CD4-positive, alpha-beta T cell (primary cell): ENCODE measurements at places on chromosomes 3 and 15.

DNA sequence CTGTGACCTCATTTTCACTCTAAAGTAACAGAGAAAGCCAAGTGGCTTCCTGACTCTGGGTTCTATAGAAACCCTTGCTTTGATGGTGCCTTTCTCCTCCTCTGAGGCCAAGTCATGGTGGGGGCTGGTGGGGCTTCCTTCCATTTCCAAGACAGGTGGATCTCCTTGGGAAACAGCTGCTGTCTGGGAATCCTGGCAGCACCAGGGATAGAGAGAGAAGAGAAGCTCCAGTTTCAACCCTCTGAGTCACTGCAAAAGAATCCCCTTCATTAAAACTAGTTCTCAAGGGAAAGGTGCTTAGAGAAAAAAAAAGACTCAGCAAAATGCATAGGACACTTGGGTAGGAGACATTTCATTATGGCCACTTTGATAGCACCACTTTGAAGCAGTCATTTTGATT lies 614.4 kb downstream of the FHIT start:
- DNase-seq: no peak

- DNase-seq: peak; percentile 56
Measured at GRCh38 chr3:172332256-172333041, 115.8 kb downstream of the GHSR start.

DNA sequence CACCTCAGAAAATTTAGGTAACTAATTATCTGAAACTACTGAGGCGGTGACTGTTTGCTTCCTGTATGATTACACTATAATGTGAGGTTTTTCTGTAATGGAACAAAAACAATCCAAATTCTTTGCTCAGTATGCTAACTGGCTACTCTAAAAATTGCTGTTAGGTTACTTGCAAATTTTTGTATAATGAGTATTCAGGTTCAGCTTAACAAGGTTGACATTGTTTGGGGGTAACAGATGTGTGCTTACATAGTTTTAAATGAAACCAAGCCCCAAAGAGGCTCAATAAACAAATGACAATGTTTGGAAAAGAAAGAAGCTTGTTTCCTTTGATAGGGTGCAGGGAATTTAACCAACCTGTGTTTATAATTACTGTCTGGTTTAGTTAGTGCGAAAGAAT lies 414.5 kb upstream of the MDFIC2 start:
- DNase-seq: no peak

GRCh38 chr3:66021731-66022131 lies 17.0 kb downstream of the MAGI1 start:
- DNase-seq: no peak

DNA sequence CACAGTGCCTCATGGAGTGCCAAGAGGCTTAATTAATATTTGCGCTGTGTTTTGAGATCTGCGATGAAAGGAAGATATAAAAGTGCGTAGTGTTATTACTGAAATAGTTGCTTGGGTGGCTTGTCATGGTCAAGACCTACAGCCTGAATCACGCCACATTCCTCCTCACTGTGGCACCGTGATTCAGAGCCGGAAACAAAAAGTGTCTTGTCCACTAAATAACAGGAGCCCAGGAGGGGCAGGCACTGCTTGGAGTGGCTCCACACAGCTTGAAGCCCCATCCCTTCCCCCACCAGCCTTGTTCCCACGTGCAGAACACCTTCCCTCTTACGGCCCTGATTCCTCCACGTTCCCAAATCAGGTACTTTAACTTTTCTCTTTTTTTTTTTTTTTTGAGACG lies 1.2 kb upstream of the LRRC15 start:
- DNase-seq: no peak

DNA sequence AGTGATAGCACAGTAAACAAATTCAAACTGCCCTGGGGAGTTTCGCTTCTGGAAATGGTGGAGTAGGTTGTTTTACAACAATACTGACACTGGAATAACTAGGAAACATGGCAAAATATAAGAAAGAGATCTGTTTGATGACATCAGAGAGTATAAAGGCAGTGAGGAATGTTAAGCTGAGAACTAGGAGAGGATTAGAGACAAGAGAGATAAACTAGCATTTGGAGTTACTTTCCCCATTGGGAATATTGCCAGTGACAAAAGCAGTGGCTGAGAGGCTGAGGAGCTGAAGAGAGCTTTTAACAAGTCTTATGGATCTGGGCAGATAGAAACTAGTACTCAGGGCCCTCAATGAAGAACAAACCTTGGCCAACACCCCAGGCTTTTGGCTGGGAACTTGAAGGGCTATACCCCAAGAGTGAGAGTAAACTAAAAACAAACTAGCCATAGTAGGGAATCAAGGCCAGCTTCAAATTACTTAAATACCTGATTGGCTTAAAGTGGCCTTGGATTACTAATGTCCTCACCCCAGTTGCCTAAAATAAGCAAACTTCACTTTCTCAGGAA lies 280.4 kb downstream of the KLF13 start:
- no peak for DNase-seq

- no peak for DNase-seq
Measured at GRCh38 chr15:77552066-77552465, 80.6 kb downstream of the LINGO1 start.

- DNase-seq: no peak
Measured at GRCh38 chr3:58004973-58005372, 3.2 kb upstream of the FLNB start.

GRCh38 chr3:10929978-10930665 lies 62.4 kb upstream of the SLC6A1 start:
- no peak for DNase-seq

DNA sequence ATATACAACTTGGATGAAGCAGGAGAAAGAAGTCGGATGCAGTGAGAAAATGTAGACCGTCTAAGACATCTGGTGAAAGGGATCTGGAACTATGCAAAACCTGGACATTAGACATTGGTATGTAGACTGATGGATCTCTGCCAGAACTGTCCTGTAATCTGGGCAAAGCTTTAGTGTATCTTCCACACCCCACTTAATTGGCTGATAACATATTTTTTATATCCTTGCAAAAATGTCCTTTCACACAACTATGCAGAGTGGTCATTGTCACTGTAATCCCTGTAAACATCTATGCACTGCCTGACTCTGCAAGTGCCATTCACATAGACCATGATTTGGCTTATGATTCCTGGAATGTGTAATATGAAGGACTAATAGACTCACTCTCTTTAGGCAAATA lies 163.1 kb downstream of the TUSC7 start:
- DNase-seq: no peak

DNA sequence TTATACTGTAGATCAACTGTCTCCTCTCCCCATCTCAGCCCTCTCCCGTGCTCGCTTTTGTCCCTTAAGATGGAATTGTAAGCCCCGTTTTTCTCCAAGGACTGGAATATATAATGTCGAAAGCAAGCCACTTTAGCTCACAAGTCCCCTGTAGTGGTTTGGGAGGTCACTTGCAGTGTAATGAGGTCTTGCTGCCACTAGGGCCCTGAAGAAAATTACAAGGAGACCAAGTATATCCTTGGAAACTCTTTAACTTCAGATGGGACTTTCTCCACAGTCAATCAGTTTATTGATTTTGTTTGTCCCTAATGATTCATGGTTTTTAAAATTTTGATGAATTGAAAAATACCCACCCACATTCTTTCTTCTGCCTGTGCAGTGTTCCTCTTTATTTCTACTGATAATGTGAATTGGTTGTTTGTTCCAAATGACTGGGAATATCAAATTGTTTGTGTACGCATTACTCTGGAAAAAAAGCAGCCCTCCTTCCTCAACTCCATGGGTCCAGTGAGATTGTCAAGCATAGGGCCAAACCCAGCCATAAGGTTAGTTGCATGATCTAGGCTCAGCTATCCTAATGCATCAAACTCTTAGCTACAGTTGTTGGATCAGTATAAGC lies 294.8 kb downstream of the MCTP2 start:
- DNase-seq: no peak

- no peak for DNase-seq
Measured at GRCh38 chr3:102124704-102125103, 275.4 kb downstream of the NFKBIZ start.

GRCh38 chr3:138078901-138079344 lies 36.5 kb downstream of the DZIP1L start:
- DNase-seq: no peak

DNA sequence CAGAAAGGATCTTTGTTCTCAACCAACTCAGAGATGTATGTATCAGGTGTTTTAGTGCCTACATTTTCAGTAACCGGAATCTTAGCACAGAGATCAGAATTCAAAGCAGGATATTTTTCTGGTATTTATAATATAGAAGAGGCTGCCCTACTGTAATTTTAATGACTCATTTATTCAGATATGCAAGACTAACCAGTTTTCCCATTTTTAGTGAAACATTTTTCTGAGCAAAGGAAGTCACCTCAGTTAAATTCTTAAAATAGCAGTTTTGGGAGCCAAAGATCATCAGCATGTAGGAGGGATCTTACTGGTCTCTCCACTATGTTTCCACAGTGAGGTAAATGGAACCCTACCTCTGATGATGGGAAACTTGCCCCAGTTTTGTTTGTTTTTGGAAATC lies 42.0 kb downstream of the SRP14 start:
- DNase-seq: no peak

GRCh38 chr3:42117175-42118008 lies 26.2 kb downstream of the TRAK1 start:
- DNase-seq: peak; percentile 19

DNA sequence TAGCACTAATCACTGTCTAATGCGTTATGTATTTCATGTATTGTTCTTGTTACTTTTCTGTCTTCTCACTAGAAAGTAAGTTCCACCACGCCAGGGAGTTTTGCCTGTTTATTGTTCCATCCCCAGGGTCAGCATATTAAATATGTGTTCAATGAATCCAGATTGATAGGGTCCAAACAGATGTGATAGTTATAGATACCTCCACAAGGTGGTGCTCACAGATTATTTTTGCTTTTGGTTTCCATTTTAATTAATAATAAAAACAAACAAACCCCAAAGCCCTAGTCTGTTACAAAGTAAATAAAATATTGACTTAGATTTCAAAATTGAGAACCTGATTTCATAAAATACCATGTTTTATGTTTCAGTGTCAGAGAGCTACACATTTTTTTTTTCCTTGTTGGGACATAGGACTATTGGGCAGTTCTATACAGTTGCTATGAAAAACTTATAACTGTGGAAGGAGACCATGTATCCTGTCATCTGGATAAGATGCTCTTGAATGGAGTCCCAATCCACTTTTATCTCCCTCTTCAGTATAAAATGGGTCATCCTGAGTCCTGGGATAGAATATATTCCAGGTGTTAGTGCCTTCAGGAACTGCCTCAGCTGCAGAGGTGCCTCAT lies 12.4 kb downstream of the OTOL1 start:
- DNase-seq: no peak
